ENCODE measurements at places on chromosomes 5 and 9.

GRCh38 chr5:152271420-152271819 lies 133.7 kb downstream of the NMUR2 start:
- DNase-seq: no peak

DNA sequence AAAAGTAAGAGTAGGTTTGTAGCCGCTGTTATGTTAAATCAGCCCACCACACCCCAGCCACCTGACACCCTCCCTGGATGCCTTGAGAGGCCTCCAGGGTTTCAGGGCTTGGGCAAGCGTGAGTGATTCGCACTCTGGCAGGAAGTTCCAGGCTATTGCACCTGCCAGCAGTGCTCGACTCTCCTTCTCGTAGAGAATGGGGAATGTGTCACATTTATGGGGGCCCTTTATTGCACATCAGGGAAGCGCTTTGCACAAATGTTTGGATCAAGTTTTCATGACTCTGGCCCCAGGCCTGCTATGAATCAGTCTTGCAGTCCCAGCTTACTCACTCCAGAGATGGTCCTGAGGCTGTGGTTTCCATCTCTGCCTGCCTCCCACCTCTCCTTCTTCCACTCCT lies 66.1 kb upstream of the ADRA1B start:
- DNase-seq: no peak

- DNase-seq: no peak
Observed at GRCh38 chr5:127419683-127420257, 97.7 kb upstream of the PRRC1 start.

- DNase-seq: no peak
Observed at GRCh38 chr5:106880656-106881055, 790.1 kb downstream of the EFNA5 start.

DNA sequence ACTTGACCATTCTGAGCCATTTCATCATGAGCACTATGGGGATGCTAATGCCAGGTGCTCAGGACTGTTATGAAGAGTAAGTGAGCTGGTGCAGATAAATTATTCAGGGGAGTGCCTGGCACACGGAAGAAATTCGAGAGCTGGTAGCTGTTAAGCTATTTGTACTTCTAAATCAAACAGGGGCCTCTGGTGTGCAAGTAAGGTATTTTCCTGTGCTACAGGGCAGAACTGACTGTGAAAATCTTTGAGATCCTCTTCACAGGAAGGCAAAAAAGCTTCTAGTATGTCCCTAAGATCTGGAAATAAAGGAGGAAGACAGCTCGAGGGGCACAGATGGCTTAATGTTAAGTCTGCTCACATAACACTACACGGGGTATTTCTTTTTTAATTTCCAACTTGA lies 106.3 kb upstream of the SPOCK1 start:
- DNase-seq: no peak

DNA sequence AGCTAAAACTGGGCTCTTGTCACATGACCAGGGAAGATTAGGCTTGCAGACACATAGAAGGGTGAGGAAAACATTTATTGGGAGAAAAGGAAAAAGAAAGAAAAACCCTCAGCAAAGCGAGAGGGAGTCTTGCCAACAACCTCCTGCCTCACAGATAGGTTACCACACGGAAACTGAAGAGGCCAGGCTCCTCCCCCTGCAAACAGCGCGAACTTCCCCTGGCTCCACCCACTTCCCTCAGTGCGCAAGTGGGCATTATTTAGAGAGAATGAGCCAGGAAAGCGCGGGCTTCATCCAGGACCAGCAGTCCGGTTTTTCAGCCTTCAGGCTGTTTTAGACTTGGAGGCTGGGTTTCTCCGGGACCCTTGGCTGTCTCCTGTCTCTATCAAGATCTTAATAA lies 70.3 kb downstream of the STK32A start:
- DNase-seq: no peak
